GM13977 (cell line): ENCODE measurements at places on chromosomes 3 and 15.

DNA sequence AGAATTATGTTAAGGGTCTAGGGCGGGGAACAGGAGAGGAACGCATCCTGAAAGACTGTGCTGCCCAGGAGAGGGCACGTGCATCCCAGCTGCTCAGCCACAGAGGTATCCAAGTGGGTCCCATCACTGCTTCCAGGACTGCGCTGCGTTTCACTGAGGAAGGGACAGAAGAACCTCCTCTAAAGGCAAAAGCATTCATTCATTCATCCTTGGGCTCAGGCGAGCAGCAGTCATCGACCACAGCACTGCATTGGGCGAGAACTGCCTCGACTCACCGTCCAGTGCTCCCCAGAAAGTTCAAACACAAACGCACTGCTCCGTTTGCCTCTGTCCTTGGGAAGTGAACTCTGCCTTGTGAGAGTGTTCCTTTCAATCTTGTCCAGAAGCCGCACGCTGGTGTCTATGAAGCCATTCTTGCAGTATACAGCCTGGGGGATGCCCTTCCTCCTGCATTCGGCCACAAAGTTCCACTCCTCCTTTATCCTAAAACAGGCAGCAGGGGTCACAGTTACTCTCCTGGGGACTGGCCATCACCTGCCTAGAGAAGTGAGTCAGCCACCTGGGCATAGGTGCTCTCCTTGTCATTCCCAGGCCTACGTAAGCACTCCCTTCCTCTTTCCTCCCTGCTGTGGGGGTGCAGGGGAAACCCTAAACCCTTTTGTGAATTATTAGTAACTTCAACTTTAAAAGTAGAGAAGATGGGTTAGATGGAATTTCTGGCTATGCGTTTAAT is 21.2 kb downstream of the LRRC2 start:
- DNase-seq = no peak

DNA sequence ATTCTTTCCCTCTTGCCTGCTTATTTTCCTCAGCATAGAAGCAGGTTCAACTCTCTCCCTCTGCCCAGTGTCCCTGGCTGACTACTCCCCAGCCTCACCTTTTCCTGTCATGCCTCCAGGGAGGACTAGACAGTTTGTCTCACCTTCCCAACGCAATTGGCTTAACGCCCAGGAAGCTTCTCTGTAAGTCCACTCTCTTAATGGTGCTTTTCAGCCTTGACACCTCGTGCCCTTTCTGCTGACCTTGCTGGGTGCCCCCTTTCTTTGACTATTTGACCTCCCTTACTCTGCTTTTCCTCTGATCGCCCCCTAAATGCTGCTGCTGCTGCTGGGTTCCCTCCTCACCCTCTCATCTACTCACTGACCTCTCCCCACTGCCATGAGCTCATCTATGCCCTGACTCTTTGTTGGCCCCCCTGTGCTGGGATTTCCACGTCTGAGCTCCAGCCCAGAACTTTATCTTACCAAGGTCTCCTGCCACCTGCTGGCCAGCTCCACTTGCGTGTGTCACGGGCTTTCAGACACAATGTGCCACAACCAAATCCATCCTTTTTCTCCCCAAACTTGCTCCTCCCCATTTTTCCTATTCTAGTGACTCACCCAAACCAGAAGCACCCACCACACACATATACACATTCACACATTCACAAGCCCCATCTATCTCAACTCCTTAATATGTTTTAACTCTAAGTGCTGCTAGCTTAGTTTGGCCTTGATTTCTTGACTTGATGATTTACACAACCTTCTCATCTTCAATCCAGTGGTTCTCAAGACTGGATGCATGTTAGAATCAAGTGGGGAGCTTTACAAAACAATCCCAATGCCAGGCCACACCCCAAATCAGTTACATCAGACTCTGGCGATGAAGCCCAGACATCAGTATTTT is 16.6 kb downstream of the EPB42 start:
- peak; percentile 65 for DNase-seq

DNA sequence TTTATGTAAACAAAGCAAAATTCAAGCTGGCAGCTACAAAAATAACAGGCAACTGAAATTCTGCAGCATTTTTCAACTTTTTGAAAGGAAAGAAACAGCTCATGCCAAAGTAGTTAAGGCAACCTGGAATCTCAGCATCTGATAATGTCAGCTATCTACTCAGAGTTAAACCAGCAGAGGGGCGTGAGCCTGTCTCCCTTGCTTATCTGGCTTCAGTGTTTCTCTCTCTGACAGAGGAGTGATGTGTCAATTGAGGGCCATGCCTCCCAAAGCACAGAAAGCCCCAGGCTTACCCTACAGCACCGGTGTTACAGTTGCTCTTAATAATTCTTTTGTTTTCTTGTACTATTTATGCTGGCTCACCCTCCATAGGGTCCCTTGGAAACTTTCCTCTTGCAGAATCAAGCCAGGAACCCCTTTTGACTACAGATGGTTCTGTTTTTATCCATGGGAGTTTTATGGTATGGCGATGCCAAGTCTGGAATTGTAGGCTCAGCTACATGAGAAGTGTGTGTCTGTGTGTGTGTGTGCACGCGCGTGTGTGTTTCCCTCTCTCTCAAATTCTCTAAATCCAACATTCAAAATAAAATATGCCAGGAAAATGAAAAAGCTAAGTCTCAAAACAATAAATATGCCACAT is 7.3 kb downstream of the TMEM212 start:
- DNase-seq = no peak

DNA sequence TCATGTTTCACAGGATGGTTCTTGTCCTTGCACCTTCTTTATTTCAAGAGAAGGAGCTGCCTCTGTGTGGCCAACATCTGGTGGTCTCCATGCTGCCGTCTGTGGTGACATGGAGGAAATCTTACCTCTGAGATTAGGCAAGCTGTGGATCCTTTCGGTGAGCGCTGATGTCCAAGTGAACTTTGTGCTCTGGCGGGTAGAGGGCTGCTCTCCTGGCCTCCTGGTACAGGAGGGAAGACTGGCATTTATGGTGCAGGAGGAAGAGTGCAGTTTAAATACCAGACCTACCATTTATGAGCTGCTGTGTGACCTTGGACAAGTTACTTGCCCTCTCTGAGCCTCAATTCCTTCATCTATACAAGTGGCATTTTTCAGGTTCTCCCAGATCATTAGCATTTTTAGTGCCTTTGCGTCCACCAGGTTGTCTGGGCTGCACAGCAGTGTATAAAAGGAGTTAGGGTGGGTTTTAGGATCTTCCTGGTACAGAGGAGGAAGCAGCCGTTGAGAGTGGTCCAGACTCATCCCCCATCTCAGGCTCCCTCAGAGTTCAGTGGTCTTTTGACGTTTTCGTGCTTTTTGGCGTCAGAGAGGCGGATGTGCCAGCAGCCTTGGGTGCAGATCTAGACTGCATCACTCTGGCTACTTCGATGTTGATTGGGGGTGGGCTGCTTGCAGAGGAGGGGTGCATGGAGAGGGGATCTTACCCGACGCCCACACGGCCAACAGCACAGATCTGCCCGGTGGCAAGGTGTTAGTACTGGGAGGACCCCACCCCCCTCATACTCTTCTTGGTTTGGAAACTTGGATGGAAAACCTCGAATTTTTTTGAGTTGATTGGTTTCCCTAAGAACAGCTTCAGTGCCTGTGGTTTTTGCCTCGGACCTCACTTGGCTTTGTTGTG is 162.2 kb downstream of the ITPR1 start:
- DNase-seq = no peak

GRCh38 chr3:37812499-37812896 is 49.2 kb upstream of the CTDSPL start:
- no peak for DNase-seq

DNA sequence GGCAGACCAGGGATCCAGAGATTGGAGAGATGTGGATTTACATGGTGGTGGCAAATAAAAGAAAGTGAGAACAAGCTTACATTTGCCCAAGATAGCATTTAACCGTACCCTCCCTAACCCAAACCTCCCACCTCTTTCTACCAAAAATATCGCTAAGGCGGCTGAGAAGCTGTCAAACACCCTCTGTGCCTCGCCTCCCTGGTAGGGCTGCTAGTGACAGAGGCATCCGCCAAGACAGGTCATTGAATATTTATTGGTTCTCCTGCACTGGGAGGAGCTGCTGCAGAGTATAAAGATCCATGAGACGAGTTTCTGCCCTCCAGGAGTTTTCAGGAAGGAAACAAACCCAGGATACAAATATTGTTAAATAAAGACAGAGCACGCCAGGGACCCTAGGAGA is 107.3 kb upstream of the TMC3 start:
- no peak for DNase-seq

DNA sequence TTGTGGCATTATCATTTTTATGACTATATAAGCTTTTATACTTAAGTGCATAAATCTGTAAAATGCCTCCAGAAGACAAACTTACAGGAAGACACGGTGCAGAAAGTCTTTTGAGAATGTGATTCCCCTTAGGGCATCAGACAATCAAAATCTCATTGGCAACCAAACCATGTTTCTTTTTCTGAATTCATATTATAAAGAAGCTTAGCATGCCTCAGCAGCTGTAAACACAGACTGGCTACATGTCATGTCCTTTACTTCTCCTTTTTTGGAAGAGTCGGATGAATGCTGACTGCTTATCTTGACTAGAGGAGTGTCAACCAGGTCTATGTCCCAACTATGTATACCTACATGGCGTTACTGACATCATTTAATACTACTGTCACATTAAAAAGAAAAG is 150.1 kb downstream of the PLD1 start:
- DNase-seq = no peak

GRCh38 chr15:58458076-58458475 is 26.3 kb downstream of the LIPC start:
- peak; percentile 39 for DNase-seq

- no peak for DNase-seq
Measured at GRCh38 chr3:145429546-145429945, 731.4 kb downstream of the PLOD2 start.

DNA sequence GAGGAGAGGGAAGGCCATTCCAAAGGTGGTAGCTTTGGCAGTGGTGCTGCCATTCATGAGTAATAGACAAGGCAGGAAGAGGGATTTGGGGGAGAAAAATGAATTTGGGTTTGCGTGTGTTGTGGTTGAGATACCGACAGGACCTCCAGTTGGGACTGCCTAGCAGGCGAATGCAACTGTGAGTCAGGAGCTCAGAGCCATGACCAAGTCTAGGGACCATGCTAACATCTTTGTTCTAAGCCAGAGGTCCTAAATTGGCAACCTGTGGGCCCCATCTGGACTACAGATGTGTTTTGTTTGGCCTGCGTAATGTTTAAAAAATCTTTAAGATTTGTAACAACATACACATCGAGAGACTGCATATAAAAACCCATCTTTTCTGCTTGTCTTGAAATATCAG is 61.6 kb downstream of the SAMMSON start:
- no peak for DNase-seq

DNA sequence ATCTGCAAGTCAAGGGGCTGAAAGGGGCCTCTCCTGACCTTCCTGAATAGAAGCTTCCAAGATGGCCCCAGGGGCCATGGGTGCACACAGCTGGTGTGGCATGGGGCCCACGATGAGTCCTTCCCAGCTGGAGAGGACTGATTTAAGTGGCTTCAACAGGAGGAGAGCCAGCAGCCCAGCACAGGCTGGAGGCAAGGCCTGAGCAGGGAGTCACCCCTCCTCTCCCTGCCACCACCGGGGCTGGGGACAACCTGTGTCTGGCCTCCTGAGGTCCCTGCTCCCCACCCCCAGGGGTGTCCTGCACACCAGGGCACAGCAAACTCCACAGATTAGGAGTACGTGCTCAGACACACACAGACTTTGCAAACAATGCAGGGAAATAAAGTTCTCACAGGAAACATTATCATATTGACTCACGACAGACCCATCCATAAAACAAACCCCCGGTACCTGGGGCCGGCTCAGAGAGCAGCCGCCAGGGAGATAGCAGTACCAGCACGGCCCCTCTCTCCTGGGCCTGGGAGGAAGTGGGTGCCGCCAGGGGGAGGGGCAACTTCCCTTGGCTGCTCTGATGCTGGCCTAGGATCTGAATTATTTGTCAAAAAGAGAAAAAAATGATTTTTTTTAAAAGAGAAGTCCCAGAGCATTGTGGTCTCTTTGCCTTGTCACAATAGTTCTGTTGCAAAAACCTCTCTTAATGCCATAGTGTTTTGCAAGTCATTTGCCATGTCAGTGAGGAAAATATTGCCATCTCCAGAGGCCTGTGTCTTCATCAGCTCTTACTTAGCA is 21.9 kb upstream of the TSEN2 start:
- DNase-seq = no peak

DNA sequence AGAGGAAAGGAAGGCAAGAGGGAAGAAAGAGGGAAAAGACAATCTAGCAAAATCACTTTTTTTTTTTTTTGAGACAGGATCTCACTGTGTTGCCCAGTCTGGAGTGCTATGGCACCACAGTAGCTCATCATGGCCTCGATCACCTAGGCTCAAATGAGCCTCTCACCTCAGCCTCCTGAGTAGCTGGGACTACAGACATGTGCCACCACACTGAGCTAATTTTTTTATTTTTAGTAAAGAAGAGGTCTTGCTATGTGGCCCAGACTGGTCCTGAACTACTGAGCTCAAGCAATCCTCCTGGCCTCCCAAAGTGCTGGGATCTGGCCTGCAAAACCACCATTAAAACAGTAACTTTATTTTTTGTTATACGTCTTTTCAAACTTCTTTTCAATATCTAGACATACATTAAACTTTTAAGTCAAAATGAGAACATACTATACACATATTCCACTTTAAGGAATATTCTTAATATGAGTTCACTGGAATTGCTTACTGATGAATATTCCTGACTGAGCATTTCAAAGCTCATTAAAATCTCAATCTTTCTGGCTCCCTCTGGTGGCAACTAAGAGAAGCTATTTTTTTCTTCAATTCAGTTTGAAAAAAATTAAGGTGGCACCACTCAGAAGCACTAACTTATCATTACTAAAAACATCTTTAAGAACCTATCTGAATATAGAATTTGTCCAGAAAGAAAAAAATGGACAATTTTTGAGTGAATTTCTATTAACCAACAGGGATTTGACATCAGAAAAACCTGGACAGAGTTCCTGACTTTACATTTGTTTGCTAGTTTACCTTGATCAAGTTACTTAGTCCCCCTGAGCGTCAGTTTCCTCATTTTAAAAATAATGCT is 40.9 kb downstream of the UACA start:
- DNase-seq = peak; percentile 43

- peak; percentile 20 for DNase-seq
Measured at GRCh38 chr3:71090207-71090606, 493.3 kb downstream of the FOXP1 start.

DNA sequence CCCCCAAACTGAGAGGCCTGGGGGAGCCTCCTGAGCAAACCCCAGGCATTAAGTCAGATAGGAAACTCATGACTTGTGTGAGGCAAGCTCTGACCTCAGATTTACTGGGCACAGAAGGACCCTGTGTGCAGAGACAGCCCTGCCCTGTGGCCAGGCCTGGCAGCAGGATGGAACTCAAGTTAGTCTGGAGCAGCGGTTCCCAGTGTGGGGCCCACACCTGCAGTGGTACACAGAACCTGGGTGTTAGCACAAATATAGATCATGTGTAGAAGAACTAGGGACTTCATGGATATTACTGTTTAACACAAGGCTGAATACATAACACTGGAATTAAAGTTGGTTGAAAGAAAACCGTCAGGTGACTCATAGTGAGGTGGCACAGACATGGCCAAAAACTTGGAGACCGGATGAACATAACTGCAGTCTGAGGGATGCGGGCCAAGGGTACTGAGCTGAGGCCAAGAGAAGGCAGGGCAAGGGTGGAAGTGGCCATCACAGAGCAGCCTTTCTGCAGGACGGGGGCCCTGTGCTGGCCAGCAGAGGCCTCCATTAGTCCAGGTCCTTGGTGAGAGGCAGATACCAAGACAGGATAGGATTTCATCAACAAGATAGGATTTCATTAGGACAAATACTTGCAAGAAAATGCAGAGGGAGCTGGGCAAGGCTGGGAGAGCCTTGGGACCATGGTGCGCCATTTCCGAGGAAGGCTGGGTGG is 40.9 kb downstream of the IRAK2 start:
- DNase-seq = no peak

- DNase-seq = no peak
Measured at GRCh38 chr3:94065122-94065521, 2.3 kb downstream of the NSUN3 start.
